ENCODE measurements at places on chromosomes 4 and X.

- DNase-seq: no peak
These were observed 78.9 kb downstream of the MBNL3 start for GRCh38 chrX:132409780-132410556.

DNA sequence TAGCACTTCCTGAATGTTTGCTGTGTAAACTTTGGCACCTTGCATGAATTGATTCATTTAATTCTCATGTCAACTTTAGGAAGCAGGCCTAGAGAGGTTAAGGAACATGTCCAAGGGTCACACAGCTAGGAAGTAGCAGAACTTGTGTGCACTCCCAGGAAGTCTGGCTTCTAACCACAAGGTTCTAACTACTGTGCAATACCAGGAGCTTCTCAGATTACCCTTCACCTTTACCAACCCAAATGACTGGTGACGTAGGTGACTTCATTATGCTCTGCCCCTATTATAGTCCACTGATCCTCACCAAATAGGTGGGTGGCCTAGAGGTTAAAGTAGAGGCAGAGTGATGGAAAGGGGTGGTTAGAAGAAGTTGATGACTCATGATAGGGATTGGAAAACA is 14.4 kb downstream of the AR start:
- DNase-seq: no peak

DNA sequence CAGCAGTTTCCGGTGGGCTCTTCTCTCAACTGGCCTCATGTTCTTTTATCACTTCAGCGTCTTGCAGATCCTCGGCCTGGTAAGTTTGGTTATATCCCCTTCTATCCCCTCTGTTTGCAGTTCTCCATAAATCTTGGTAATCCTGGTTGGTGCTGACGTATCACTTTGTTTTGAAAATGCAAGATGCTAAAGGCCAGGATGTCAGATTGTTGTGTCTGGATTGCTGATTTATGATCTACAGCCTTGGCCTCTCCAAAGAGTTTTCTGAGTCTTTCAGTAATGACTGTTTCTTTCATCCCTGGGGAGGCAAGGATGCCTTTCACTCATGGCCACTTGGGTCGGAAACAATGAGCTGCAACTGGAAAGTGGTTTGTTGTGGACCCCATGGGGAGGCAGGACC is 146.4 kb downstream of the AMMECR1 start:
- DNase-seq: no peak

- no peak for DNase-seq
These were observed 39.2 kb downstream of the AFAP1 start for GRCh38 chr4:7900334-7900909.

GRCh38 chr4:42658261-42658660 is 1.4 kb upstream of the ATP8A1 start:
- no peak for DNase-seq

DNA sequence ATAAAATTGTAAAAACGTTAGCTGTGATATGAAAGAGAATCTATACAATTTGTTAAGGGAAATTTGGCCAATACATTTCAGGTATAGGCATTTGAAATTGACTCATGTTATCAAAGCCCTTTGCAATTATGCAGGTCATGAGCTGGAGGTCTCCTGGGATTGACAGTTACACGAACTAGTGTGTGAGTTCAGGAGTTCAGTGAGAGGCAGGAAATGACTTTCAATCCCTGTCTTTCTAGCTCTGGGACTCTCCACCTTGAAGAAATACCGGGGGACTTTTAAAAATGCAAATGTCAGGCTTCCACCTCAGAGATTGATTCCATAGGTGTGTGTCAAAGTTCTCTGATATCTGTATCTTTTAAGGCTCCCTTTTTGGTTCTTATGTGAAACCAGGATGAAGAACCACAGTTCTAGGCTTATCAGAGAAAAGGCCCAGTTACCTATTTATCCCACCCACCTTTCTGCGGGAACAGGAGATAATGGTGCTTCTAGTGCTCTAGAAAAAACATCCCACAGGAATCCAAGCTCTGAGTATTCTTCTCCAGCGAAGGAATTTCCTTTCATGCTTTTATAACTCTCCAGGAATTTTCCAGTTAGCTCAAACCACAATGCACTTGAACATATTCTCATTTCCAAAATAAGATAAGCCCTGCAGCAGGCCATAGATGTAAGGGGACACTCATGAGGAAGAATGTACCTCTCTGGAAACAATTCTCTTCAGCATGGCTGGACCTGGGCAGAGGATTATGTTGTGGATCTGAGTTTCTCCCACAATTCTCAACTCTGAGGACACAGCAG is 501.0 kb downstream of the IDS start:
- no peak for DNase-seq

DNA sequence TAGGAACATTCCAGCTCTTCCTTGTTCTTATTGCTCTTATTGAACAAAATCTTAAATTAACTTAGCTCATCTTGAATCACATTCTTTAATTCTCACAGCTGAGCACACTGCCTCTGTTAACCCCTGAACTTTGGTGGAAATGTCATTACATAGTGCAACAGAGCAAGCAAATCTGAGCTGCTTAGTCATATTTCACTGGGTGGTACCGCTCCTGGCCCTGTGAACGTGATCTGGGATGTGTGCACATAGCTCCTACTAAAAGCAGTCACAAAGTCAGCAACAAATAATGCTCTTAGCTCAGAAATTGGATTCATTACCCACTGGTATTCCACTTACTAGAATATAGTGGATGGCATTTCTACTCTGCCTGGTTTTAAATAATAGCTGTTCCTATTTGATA is 27.9 kb downstream of the ARHGEF6 start:
- DNase-seq: no peak

DNA sequence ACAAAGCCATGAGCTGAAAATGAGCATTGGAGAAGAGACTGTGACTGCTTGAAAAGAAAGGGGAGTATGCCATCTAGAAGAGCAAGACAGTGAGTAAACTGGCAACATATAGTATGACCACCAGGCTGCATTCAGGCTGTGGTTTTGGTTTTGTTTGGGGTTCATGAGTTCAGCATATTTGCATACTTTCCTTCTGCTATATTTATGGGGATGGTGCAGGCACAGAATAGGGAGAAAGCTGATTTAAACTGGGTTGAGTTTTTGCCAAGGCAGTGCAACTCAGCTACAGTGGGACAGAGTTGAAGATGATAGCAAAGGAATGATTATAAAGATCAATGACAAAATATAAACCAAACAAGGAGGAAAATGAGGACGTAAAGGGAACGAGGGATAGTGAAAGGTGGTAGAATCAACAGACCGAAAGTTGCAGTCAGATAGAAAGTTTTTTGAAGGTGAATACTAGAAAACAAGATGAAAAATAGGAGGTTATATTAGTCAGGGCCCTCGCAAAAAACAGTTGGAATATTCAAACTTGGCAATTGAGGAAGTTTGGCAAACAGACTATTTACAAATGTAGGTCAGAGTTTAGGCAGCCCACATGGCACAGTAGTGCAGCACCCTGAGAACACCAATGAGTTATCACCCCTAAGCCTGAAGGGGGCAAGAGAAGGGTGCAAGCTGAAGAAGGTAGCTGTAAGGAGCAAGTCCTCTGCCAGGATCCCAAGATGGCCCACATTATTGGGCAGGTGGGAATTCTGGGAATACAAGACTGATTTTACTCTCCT is 114.8 kb upstream of the MAP9 start:
- no peak for DNase-seq

DNA sequence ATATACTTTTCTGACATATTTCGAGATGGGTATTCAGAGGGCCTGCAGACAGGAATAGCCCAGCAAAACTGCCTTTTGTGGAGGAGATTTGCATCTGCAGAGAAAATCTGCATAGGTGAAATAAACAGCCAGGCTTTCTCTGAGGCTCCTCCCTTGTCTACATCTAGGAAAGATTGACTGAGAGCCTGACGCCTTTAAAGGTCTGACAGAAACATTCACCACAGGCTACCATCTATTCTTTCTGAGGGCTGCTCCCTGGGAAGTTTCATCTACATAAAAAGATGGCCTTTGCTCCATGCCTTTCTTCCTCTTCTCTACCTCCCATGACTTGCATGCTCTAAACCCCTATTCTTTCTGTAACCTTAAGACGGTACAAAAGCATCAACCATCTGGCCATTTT is 55.0 kb upstream of the AP1S2 start:
- DNase-seq: no peak

Data from amniotic stem cell (primary cell).